HS-27A (cell line): ENCODE measurements at places on chromosomes 1 and 21.

GRCh38 chr1:204335533-204335932 lies 24.2 kb downstream of the PLEKHA6 start:
- no peak for DNase-seq

DNA sequence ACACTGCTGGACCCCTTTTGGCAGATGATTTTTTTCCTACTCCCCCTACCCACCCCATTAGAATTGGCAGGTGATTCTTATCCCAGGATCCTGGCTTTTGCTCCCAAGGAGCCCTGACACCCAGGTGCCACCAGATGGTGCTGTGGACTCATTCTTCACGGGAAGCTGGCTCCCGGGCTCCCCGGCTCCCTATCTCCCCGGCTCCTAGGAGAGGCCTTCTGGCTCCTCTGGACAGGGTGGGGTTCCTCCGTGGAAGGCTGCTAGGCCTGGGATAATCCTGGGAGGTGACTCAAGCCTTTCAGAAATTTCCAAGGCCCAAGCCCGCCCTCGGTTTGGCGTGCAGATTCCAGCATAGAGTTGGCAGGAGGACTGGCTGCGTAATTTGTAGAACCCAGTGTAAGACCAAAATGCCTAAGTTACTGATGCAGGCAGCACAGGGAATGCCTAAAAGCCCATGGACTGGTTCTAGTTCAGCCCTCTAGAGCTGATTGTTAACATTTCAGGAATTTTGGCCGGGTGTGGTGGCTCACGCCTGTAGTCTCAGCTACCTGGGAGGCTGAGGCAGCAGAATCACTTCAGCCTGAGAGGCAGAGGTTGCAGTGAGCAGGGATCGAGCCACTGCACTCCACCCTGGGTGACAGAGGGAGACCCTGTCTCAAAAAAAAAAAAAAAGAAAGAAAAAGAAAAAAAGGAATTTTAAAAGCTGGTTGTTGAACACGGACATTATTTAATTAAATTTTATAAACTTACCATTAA lies 6.8 kb upstream of the BSDC1 start:
- peak; percentile 81 for DNase-seq

DNA sequence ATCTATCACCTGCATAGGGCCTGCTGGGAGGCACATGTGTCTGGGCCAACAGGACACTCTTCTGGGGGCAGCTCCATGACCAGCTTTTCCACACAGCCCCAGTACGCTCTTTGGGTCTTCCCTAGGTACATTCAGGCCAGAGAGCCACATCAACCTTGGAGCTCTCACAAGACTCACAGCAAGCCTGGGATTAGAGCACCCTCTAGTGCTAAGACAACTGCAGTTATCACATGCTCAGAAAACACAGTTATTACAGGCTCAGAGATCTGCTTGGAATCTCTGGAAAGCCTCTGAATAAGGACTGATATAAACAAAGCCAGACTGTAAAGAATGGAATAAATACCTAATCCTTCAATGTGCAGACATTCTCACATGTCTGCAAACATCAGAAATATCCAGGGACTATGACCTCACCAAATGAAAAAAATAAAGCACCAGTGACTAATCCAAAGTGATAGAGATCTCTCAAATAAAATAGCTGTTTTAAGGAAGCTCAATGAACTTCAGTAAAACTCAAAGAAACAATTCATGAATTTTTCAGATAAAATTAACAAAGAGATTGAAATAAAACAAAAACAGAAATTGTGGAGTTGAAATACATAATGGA lies 563.9 kb upstream of the NR5A2 start:
- DNase-seq, result peak; percentile 33

DNA sequence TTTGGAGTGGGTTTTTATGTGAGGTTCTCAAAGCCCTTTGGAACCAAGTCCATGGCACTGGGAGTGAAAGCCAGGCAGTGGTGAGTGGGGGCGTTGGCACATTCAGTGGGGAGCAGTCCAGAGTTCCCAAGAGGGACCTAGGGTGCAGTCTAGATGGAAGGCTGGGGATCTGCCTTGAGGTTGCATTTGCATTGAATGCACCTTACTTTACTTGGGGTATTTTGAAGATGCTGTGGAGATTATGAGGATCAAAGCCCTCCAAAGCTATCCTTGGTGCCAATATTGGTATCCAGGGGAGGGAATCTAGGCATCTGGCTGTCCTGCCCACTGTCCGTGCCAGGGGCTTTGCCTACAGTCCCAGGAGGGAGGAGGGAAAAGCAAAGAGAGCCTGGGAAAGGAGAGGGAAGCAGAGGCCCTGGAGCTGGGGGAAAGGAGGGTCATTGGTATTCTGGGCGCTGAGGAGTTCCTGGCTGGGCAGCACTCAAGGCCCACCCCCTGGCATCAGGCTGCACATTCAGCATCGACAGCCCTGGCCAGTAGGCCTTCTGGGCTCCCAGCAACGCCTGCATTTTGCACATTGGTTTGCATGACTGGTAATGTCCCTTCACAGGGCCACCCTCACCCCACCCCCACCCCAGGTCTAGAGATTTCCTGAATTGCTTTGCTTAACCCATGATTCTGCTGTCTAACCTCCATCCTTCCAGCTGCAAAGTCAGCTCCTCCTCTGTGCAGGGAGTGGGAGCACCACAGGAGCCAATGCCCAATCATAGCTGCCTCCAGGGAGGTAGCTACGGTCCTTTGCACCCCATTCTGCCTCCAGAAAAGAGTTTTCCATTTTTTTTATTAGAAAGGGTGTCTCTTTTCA lies 843 bp upstream of the BCAN start:
- no peak for DNase-seq

GRCh38 chr1:167825419-167826079 lies 88.4 kb downstream of the ADCY10 start:
- no peak for DNase-seq

GRCh38 chr1:52707927-52708655 lies 9.9 kb upstream of the COA7 start:
- peak; percentile 65 for DNase-seq

DNA sequence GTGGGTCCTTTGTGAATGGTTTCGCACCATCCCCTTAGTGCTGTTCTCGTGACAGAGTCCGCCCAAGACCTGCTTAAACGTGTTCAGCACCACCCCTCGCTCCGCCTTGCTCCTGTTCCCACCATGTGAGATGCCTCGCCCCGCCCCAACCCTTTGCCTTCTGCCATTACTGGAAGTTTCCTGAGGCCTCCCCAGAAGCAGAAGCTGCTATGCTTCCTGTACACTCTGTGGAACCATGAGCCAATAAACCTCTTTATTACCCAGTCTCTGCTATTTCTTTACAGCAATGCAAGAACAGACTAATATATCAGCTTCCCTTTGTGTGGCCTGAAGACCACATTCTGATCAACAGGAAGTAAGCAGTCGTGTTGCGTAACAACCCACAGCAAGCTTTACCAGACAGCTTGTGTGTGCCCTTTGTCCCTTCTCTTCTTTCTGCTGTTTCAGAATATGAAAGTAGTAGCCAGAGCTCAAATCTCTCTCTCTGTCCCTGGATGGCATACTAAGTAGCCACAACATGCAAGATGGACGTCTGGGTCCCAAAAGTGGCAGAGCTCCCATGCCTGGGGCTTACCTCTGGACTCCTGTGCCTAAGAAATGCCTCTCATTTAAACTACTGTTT lies 14.1 kb downstream of the HENMT1 start:
- DNase-seq, result no peak

DNA sequence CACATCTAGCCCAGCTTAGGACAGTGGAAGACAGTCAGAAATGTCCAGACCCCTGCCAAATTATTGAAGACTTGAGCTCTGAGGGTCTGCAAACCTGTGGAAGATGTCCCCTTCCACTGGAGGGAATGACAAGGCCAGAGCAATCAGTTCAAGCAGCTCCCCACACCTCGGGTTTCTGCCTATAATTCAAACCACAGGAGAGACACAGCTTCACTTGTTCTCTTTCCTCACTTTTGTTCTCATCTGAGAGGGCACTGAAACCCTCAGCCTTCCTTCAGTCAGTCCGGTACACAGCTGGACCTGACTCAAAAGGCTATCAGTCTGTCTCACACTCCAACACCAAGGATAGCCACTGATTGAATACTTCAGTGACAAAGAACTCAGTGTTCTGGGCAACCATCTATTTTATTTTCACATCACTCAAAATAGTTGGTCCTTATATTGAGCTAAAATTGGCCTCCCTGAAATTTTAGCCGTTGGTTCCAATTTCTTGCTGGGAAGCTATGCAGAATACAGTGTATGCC lies 70.1 kb downstream of the TENT5C start:
- no peak for DNase-seq

DNA sequence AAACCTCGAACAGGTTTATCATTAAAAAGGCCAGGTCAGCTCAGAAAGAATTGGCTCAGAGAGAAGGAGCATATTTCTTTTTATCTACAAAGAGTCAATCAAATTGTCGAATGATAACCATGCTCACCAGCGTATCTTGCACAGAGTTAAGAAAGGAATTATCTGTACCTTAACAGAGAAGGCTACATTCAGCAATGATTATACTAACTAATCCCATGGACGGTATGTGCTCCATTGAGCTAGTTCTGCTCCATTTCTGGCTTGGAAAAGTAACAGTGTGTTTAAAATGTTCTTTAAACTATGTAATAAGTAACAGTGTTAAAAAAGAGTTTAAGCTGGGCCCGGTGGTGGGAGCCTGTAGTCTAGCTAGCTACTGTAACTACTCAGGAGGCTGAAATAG lies 4.2 kb downstream of the UBR4 start:
- DNase-seq, result no peak

GRCh38 chr21:33968995-33969348 lies 53.4 kb upstream of the ATP5PO start:
- no peak for DNase-seq

- DNase-seq, result no peak
Observed at GRCh38 chr1:16631248-16632043, 18.1 kb upstream of the NBPF1 start.

GRCh38 chr1:32540605-32541004 lies 1.4 kb downstream of the ZBTB8A start:
- DNase-seq, result no peak

- no peak for DNase-seq
Observed at GRCh38 chr1:203592156-203592555, 34.5 kb upstream of the ATP2B4 start.

GRCh38 chr1:14941864-14942263 lies 211.7 kb upstream of the TMEM51 start:
- no peak for DNase-seq

- no peak for DNase-seq
Observed at GRCh38 chr1:17772615-17773212, 17.6 kb downstream of the ACTL8 start.

DNA sequence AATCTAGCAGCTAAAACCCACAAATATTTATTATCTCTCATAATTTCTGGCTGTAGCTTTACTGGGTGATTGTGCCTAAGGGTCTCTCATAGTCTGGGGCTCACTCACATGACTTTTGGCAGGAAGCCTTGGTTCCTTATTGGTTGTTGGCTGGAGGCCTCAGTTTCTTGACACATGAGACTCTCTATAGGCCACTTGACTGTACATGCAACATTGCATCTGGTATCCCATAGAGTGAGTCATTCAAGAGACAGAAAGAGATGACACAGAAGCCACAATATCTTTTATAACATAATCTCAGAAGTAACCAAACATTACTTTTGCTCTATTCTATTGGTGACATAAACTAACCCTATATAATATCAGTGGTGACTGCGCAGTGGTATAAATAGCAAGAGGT lies 128.5 kb upstream of the HNRNPU start:
- no peak for DNase-seq

- no peak for DNase-seq
Observed at GRCh38 chr1:62024690-62025089, 170.0 kb upstream of the L1TD1 start.

- peak; percentile 46 for DNase-seq
Observed at GRCh38 chr1:237677979-237678378, 212.7 kb downstream of the ZP4 start.

GRCh38 chr1:93528412-93528811 lies 80.5 kb downstream of the FNBP1L start:
- no peak for DNase-seq

- DNase-seq, result no peak
Observed at GRCh38 chr21:33207449-33208149, 22.1 kb upstream of the IFNAR2 start.

DNA sequence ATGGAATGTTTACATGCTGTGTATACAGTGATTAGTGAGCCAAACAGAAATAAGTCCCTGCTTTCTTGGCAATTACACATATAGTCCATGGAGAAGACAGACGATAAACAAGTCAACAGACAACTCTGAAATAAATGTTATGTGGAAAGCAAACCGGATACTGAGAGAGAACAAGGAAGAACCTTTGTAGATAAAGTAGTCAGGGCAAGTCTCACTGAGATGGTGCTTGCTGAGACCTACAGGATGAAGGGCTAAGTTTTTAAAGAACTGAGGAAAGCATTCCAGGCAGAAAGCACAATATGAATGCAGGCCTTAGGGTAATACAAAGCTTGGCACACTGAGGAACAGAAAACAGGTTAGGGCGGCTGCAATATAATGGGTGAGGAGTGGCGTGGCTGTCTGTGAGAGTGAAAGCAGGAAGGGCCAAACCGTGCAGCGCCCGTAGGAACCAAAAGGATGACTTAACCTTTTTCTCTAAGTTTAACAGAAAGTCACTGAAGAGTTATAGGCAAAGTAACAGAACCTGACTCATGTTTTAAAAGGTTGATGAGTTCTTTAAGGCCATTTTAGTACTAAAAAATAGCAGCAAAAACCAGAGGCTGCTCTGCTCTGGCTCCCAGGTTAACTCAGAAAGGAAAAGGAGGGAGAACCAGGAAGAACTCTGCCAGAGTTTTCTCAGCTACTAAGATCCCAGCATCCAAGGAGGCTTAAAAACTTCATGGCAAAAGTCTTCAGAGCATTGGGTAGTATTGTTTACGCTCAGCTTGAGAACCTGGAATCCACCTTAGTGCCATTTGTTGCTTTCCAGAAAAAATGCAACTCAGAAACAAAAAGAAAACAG lies 8.7 kb upstream of the TTF2 start:
- no peak for DNase-seq

- DNase-seq, result peak; percentile 59
Observed at GRCh38 chr1:119988306-119989062, 81.0 kb downstream of the NOTCH2 start.

DNA sequence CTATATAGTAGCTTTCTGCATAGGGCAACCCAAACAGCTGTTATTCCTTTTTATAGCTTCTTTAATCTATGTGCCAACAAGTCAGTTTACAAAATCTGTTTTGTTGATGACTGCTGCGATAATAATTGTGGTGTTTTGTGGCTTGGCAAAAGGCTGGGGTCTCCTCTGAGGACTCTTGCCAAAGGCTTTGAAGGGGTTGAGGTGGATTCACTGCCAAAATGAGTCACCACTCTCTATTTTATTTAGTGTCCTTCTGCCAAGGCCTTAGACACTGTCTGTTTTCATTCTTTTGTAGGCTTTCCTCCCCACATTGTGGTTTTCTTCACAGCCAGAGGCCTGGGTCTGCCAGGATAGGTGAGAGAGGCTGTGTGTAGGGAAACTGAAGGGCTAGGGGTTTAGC lies 161.8 kb downstream of the NFIA start:
- no peak for DNase-seq

- DNase-seq, result peak; percentile 55
Observed at GRCh38 chr1:234659538-234659937, 49.6 kb upstream of the IRF2BP2 start.
